Left ventricle myocardium inferior (tissue), 1 donor: ENCODE measurements at places on chromosomes 4 and X. TPM values are rescaled to one million over a fixed set of nuclear protein-coding genes. Genes with fewer than 3 reads are reported as not detected.

Gene TASL
- 0.30 TPM for total RNA-seq

Gene GABRE
- total RNA-seq = 31.3 TPM

Gene BRS3
- not detected for total RNA-seq

Gene GAGE12E
- not detected for total RNA-seq

Gene ART3
- total RNA-seq = 105 TPM

Gene PTCHD1
- 0.22 TPM for total RNA-seq

Gene PDE6B
- total RNA-seq = 2.7 TPM

Gene REELD1
- total RNA-seq = not detected

Gene TFE3
- 19.2 TPM for total RNA-seq

Gene HS6ST2
- total RNA-seq = 0.19 TPM

Gene FRMD7
- total RNA-seq = 0.14 TPM

Gene PCDH10
- total RNA-seq = 0.14 TPM

Gene NHS
- 1.0 TPM for total RNA-seq

Gene PAGE4
- not detected for total RNA-seq

Gene TMSB15A
- total RNA-seq = not detected

Gene ARMCX4
- total RNA-seq = 5.3 TPM

Gene TEX11
- not detected for total RNA-seq

Gene AFF2
- total RNA-seq = 0.27 TPM

Gene SPANXN3
- total RNA-seq = not detected

Gene FAM200B
- total RNA-seq = 29.1 TPM

Gene GABRQ
- total RNA-seq = not detected

Gene LRAT
- total RNA-seq = not detected

Gene SERPINA7
- not detected for total RNA-seq

Gene SULT1E1
- total RNA-seq = not detected

Gene ACE2
- total RNA-seq = 14.0 TPM

Gene WDR17
- 0.38 TPM for total RNA-seq

Gene LSM6
- 15.9 TPM for total RNA-seq

Gene RBPJ
- total RNA-seq = 36.5 TPM

Gene CSAG2
- not detected for total RNA-seq

Gene DGAT2L6
- total RNA-seq = not detected
